H7 (cell line): ENCODE measurements at places on chromosomes 16 and 17.

- no peak for DNase-seq
Measured at GRCh38 chr16:81040842-81041241, 5.2 kb downstream of the ATMIN start.

DNA sequence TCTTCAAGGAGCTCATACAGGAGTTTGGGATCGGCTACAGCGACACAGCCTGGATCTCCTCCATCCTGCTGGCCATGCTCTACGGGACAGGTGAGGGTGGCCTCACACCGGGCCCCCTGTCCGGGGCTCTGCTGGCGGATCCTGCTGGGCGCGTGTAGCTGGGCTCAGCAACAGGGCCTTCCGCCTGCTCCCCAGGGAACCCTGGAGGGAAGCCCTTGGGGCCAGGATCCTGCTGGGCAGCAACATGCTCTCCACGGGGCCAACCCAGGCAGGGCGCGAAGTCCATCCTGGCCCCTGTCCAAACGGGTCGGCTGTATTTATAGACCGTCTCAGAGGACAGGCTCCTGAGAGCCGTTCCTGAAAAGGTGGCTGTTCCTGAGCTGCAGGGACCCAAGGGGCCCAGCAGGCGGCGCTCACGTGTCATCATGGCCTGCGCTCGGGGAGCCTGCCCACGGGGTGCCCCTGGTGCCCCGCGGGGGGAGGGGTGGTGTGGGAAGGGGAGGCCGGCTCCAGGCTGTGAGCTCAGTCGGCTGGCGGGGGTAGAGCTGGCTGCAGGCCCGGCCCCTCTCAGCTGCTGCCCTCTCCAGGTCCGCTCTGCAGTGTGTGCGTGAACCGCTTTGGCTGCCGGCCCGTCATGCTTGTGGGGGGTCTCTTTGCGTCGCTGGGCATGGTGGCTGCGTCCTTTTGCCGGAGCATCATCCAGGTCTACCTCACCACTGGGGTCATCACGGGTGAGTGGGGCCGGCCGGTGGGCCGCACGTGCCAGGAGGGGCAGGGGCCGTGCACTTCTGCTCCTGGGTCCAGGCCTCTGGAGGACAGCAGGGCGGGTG, 7.5 kb downstream of the SLC16A3 start:
- DNase-seq: peak; percentile 96

DNA sequence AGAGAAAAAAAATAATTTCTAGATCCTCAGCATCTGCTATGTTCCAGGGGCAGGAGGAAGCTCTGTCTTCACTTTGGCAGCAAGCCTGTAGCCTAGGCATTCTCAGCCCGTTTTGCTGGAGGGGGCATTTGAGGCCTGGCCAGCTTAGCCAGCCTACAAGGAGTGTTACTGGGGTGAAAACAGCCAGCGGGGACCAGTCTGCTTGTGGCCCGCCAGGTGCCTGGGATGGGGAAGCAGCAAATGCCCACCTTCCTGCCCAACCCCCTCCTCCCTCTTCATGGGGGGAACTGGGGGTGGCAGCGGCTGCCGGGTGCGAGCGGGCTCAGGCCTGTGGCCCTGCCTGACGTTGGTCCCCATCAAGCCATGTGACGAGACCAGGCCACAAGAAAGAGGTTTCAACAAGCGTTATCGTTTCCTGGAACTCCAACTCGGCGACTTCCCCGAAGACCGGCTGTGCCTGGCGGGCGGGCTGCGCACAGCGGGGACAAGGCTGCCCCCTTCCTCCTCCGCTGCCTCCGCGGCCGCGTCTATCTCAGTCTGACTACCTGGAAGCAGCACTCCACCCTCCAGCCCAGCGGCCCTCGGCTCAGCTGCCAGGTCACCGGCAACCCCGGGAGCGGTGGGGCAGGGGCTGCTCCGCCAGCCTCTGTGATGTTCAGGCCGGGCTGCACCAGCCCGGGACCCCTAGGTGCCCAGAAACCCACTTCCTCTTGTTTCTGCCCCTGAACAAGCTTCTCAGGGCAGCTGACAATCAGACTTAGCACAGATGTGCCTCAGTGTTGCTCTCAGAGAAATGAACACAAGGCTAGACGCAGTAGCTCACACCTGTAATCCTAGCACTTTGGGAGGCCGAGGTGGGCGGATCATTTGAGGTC, 22.9 kb downstream of the SOCS1 start:
- DNase-seq: peak; percentile 89

DNA sequence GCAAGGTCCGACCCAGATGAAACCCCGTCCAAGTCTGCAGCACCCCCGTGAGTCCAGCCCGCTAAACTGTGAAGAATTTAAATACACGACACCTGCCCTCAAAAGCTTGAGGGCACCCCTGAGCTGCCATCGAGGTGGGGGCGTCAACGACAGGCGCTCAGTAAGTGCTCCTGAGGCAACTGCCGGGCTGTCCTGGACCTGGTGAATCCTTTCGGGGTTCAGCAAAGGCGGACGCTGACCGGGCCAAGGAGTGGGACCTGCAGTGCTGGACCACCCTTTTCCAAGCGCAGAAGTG, 512 bp upstream of the ENDOV start:
- no peak for DNase-seq

- no peak for DNase-seq
Measured at GRCh38 chr16:85464383-85465305, 148.5 kb upstream of the GSE1 start.

- DNase-seq: peak; percentile 80
Measured at GRCh38 chr16:85170590-85171003, 58.3 kb upstream of the CIBAR2 start.

DNA sequence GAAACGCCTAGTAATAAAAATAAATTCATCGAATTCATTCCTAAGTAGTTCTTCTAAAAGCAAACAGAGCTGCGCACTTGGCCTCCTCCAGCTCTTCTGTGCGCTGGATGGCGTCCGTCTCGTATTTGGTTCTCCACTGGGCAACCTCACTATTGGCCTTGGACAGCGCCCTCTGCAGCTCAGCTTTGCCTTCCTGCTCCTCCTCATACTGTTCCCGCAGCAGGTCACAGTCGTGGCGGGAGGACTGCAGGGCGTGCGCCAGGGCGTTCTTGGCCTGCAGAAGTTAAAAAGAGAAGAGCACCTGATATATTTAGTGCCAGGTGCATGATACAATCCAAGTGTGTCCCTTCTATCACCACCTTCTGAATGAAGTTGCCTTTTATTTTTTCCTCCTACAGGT, 21.8 kb downstream of the MYH3 start:
- no peak for DNase-seq
